Muscle of leg (tissue), 16 donors: ENCODE measurements at places on chromosomes 7 and 10. TPM values are rescaled to one million over a fixed set of nuclear protein-coding genes. Genes with fewer than 3 reads are reported as not detected.

DNA sequence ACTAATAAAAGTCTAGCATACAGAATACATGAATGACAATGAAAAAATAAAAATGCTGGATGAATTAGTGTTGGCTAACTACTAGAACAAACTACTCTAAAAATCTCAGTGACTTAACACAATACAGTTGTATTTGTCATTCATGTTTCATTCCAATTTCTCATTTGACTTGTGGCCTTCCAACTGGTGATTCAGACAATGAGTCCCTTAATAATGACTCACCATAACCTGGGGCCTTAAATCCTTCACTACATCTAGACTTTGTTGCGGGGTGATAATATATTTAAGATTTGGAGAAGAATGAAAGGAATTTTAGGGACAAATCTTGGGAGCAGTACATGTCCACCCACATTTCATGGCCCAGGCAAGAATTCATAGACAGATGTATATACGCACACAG lies 90.5 kb upstream of the POM121L12 start:
- DNase-seq: no peak
- no peaks in the 10 kb centered on the region for H3K36me3 ChIP-seq
- no peak overlapping the region for H3K4me3 ChIP-seq
- H3K27me3 ChIP-seq: no peaks in the 10 kb centered on the region
- peaks cover 5% of the 10 kb centered on the region for H3K4me1 ChIP-seq
- no peak overlapping the region for H3K27ac ChIP-seq

DNA sequence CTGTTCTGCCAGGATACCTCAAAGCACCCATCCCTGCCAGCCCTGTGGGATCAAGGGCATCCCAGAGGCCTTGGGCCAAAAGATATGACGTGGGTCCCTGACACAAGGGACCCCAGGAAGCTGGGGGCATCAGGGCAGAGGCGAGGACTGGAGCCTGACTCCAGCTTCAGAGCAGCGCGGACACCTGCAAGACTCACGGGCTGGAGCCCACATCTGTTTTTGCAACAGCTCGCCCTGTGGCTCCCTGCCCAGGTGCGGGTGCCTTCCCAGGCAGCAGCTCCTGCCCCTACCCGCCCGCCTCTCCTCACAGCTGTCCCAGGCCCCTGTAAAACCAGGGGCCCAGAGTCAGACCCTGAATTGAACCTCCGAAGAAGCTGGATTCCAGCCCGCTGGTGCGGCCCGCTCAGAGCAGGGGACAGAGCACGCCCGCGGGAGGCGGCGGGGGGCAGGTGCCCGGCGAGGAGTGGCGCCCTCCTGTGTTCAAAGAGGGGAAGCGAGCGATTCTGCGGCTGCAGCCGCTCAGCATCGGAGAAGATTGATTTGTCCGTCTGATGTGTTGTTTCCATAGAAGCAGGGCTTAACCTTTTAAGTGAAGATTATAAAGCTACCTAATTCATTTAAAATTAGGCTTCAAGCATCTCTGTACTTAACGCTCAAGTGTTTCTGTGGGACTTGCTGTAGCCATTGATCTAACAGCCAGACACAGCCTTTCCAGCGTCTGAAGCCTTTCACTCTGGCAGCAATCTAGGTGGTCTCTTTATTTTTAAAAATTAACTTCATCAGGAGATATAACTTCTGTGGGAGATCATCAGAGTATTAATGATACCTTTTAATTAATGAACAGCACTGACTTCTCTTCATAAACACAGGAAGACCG lies 88.4 kb downstream of the BEND7 start:
- no peaks in the 10 kb centered on the region for H3K36me3 ChIP-seq
- H3K27ac ChIP-seq: no peak overlapping the region
- peak overlapping the region; percentile 25 for H3K4me3 ChIP-seq
- H3K27me3 ChIP-seq: peaks cover 36% of the 10 kb centered on the region
- H3K4me1 ChIP-seq: peaks cover 16% of the 10 kb centered on the region
- peak; percentile 43 for DNase-seq

- DNase-seq: peak; percentile 100
- no peaks in the 10 kb centered on the region for H3K36me3 ChIP-seq
- H3K4me3 ChIP-seq: peak within 1 kb of the TSS; percentile 70
- no peaks in the 10 kb centered on the region for H3K27me3 ChIP-seq
Measured at GRCh38 chr10:112949875-112950507, at the start of gene TCF7L2. TSS of gene TCF7L2 (plus strand) at chr10:112950247. CDS start at chr10:112950757, 510 bp downstream.

DNA sequence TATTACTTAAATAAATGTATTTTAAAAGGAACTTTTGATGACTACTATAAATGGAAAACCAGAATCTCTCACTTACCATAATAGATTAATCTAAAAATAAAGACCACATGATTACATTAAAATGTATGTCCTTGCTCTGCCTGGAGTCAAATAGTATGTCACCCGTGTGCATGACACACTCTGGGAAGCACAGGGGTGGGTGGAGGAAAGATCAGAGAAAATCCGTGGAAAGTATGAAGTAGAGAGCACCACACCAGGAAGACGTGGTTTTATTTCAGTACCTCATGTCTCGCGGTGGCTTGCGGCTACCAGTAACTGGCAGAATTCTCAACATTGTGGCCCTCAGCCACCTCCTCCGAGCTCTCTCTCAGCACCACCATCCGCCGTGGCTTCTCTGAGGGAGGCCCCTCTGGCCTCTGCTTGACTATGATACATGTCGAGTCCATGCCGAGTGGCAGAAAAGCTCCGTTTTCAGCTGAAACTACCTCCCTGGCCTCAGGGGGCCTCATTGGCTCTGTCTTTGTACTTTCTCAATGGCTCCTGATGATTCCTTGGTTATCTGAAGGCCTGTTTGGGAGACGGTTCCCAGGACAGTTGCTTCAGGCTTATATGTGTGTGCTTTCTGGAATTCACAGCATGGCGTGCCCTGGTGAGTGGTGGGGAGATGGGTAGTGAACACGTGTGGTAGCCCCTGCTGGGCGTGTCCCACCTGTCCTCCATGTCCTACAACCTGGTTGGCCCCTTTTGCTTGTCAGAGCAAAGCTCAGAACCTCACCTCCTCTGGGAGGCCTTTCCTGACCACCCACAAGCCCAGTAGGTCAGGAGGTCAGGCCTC lies 49.8 kb downstream of the LHPP start:
- no peak overlapping the region for H3K27ac ChIP-seq
- H3K27me3 ChIP-seq: no peaks in the 10 kb centered on the region
- H3K36me3 ChIP-seq: no peaks in the 10 kb centered on the region
- DNase-seq: no peak

DNA sequence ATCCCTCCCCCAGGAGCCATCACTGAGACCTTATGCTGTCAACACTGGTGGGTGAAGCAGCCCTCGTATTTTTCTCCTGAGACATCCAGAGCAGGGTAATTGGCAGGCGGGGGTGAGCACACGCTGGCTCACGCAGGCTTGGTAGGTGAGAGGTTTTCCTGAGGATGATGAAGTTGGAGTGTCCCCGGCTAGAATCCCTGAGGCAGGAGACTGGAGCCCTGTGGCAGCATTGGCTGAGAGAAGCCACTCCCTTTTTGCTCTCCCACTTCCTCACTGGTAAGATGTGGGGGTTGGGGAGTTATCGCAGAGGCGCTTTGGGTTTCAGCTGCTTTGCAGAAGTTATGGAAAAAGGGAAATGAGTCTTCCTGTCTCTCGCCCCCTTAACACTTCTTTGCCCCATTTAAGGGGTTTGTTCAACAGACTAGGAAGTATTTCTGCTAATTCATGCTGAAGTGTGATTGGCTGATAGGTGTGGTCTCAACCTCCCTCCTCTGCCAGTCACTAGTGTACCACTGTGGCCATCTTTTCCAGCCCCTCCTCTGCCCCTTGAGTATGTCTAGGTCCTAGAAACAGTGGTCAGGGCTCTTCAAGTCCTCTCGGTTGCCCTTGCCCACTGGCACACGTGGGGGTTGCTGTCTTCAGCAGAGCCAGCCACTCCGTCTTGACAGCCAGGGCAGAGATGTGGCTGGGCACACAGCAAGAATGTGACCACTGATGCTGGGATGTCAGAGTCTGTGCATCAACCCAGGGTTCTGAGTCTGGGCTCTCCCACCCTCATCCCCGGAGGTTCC lies 5.7 kb downstream of the ARPC1B start:
- DNase-seq: peak; percentile 85
- H3K27ac ChIP-seq: peak overlapping the region; percentile 95

DNA sequence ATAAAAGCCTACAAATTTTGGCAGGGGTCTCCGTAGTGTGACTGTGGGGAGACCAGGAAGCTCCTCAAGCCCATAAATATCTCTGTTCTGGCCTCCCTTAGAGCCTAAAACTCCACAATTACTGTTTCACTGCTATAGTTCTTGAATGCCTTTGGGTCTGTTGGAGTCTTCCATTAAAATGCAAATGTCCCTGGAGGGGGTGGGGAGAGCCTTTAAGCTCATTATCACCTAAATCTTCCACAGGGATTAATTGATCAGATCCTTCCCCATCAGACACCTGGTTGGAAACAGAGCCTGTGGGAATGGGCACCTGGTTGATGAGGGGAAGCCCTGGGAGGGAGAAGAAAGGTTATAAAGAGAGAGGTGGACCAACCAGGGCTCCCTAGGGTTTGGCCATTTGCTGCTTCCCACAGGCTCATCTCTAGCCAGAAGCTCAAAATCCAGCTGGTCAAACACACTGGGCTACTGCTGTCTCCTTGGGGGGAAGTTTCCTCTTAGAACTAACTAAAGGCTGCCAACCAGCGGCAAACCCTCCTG lies 718.2 kb downstream of the LRMDA start:
- H3K4me1 ChIP-seq: peaks cover 3% of the 10 kb centered on the region
- H3K4me3 ChIP-seq: no peak overlapping the region
- DNase-seq: no peak
- no peaks in the 10 kb centered on the region for H3K27me3 ChIP-seq
- no peaks in the 10 kb centered on the region for H3K36me3 ChIP-seq
- no peak overlapping the region for H3K27ac ChIP-seq

DNA sequence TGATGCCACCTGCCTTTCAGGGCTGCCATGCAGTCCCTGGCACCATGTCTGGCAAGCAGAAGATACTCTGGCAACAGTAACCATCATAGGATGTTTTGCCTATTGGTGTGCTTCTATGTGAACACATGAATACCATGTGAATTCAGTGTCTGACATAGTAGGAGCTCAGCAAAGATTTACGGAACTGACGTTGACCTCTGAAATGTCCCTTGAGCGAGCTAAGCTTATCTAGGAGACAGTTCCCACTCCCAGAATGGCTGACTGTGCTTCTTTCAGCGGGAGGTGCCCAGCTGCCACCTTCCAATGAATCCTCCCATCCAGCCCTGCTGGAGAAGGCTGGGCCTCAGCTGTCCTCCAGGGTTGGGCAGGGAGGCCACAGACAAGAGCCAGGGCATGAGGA lies 71.2 kb upstream of the LRRC18 start:
- H3K27ac ChIP-seq: no peak overlapping the region
- H3K36me3 ChIP-seq: peaks cover 12% of the 10 kb centered on the region
- peak; percentile 35 for DNase-seq
- no peaks in the 10 kb centered on the region for H3K27me3 ChIP-seq
- H3K4me1 ChIP-seq: peaks cover 43% of the 10 kb centered on the region

DNA sequence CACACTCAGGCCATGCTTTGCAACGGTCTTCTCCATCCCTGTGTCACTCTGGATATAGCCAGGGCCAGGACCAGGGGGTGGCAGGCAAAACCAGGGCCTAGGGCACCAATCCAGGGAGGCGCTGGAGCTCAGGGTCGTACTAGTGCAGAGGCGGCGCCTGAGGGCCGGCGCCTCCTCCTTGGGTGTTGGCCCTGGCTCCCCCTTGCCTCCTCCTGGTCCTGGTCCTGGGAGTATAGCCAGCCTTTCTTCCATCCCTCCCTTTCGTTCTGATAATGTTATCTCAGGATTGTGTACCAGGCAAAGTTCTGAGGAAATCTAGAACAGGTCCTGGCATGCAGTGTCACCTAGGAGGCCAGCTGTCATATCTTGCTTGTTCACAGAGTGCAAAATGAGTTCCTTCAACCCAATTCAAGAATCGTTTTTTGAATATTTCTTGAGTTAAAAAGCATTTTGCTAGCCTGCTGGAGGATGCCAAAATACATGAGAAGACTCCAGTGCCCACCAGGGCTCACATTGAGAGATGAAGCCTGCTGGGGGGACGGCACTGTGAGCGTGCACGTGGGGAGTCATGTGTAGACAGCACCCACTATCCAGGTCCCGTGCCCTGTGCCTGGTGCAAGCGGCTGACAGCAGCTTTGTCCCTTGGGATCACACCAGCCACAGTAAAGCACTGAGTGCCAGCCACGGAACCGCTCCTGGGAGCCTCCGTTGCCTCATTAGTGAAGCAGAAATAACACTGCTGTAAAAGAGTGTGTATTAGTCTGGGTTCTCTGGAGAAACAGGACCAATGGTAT lies 106.9 kb upstream of the C7orf33 start:
- H3K4me3 ChIP-seq: no peak overlapping the region
- H3K27me3 ChIP-seq: no peaks in the 10 kb centered on the region
- DNase-seq: no peak
- H3K36me3 ChIP-seq: no peaks in the 10 kb centered on the region

GRCh38 chr7:7848246-7848645 lies 120.3 kb upstream of the GLCCI1 start:
- no peak for DNase-seq
- no peaks in the 10 kb centered on the region for H3K27me3 ChIP-seq
- no peaks in the 10 kb centered on the region for H3K36me3 ChIP-seq
- no peaks in the 10 kb centered on the region for H3K4me1 ChIP-seq

GRCh38 chr10:121525251-121526134 lies 72.8 kb downstream of the FGFR2 start:
- DNase-seq: peak; percentile 82
- H3K27me3 ChIP-seq: peaks cover 46% of the 10 kb centered on the region
- no peaks in the 10 kb centered on the region for H3K36me3 ChIP-seq
- H3K4me1 ChIP-seq: peaks cover 10% of the 10 kb centered on the region
- H3K4me3 ChIP-seq: no peak overlapping the region

DNA sequence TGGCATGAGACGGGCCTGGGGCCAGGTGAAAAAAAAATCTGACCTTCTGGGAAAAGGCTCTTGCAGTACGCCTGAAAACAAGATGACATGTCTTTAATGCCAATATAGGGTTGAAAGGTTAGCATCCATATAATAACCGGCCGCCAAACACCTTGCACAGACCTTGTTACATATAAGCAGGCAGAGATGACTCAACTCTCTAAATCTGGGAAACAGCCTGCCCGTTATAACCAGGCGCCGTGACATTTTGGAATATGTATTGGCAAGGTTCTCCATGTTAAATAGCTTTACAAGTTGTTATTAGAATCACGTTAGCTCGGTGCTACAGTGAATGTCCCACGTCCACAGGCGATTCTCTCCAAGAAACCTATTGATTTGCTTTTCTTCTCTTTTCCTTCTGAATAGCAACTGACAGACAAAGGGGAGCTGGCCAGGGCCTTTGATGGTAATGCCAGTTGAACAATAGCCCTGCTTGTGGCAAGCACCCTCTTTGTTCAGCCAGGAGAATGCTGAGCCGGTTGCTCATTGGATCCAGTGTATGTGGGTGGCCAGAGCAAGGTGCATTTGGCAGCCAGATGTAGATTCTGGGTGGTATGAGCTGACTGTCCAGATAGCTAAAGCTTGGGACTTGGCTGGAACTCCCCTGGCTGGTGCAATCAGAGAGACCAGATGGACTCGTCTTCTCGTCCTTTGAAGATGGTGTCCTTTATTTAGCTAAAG lies 80.1 kb upstream of the AUTS2 start:
- H3K36me3 ChIP-seq: no peaks in the 10 kb centered on the region
- H3K27ac ChIP-seq: no peak overlapping the region
- no peaks in the 10 kb centered on the region for H3K27me3 ChIP-seq
- peaks cover 11% of the 10 kb centered on the region for H3K4me1 ChIP-seq
- DNase-seq: peak; percentile 55
- no peak overlapping the region for H3K4me3 ChIP-seq

COG5 gene
- 30.2 TPM for polyA plus RNA-seq

SFTPA1 gene
- not detected for polyA plus RNA-seq

ORC5 gene
- 12.9 TPM for polyA plus RNA-seq

UNCX gene
- not detected for polyA plus RNA-seq

CPA2 gene
- 0.39 TPM for polyA plus RNA-seq

INA gene
- 0.21 TPM for polyA plus RNA-seq

HOGA1 gene
- 0.53 TPM for polyA plus RNA-seq

TRIM73 gene
- 3.4 TPM for polyA plus RNA-seq
